Stimulated activated CD4-positive, alpha-beta T cell treated with anti-CD3 and anti-CD28 coated beads, Interleukin-1b, Interleukin-23, amount 100 ng/mL, for 1 hour (primary cell): ENCODE measurements at places on chromosomes 3 and 15.

GRCh38 chr3:13781417-13781816 is 98.5 kb downstream of the WNT7A start:
- DNase-seq, result no peak

DNA sequence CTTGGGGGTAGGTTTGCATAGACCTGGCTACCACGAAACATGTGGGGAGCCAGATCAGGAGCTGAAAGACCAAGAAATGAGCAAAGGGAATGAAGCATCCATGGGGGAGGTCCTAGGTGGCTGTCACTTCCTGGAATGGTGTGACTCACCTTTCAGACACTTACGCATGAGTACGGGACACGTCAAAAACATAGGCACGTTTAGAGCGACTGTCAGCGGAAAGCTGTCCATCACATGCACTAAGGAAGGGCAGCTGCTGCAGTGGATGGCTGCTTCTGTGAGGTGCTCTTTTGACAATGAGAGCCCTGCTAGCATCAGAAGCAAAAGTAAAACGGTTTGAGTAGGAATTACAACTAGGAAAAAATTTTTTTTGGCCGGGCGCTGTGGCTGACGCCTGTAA is 244.6 kb upstream of the CCDC54 start:
- DNase-seq, result no peak

DNA sequence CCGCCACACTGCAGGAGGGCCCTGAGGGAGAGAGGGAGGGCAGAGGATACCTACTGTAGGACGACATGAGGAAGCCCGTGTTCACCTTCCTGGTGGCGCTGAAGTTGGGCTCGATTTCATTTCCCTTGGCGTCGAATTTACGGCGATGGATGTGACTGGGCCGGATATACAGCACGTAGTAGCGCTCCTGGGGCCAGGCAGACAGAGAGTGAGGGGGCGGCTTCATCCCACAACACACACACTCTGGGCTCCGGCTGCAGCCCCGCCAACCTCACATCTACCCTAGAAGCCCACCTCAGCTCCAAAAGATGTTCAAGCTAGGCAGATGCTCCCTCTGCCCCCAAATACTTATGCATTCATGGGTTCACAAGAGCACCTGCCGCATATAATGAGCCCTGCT is 4.5 kb downstream of the ARPIN start:
- DNase-seq, result no peak

DNA sequence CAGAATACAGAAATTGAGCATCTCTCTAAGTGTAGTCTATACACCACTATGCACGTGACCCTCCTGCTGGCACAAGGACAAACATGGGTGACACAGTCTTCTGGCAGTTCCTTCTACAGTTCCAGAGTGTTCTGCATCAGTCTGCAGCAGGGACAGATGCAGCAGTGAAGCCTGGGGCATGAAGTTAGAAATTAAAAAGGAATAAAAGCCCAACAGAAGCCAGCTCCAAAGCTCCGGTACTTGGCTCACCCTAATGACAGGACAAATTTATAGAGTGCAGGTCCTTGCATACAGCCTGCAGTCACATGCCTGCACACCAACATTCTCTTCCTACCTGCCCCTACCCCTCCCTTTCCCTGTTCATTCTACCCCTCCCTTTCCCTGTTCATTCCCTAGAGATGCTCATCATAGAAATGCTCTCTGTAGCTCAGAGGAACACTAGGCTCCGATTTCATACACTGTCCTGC is 15.0 kb downstream of the UACA start:
- no peak for DNase-seq

DNA sequence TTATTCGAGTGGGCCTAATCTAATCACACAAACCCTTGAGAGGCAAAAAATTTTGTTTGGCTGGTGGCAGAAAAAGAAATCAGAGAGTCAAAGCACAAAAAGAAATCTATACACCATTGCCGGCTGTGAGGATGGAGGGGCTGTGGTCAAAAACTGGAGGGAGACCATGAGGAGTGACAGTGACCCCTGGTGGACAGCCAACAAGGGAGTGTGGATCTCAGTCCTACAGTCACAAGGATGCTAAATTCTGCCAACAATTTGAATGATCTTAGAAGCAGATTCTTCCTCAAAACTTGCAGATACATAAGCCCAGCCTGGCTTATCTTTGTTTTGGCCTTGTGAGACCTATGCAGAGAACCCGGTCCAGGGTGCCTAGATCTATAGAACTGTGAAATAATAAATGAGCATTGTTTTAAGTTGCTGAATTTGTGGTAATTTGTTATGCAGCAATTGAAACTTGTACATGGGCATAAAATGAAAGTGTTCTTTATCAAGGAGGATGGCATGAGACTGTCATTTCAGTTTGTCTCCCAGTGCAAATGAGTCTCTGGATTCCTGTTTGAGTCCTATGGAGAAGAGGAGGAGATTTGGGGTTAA is 103.0 kb upstream of the ARHGEF26 start:
- no peak for DNase-seq

- no peak for DNase-seq
Measured at GRCh38 chr15:59020322-59020721, 32.9 kb downstream of the RNF111 start.

GRCh38 chr3:161291191-161291901 is 70.2 kb downstream of the NMD3 start:
- no peak for DNase-seq

GRCh38 chr3:154015307-154015706 is 105.9 kb upstream of the ARHGEF26 start:
- no peak for DNase-seq

DNA sequence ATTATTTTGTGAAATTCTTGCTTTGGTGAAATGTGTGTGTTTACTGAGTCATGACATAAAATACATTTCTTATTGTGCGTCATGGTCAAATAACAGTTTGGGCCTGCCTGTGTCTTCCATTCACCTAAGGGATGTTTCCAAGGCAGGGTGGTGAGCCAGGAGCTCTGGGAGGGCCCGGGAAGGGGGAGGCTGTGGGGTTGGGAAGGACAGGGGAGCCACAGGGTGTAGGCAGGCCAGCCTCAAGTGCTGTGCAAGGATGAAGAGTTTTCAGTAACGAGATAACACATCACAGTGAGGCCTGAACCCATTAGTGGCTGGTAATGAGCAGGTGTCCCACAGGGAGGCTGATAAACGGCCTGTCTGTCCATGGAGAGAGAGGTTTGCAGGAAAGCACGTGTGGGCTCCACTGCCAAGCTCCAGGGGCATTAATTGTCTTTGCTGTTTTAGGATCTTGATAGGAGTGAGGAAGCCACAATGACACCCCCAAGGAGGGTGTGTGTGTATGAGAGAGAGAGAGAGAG is 35.6 kb upstream of the SEC13 start:
- DNase-seq, result no peak

DNA sequence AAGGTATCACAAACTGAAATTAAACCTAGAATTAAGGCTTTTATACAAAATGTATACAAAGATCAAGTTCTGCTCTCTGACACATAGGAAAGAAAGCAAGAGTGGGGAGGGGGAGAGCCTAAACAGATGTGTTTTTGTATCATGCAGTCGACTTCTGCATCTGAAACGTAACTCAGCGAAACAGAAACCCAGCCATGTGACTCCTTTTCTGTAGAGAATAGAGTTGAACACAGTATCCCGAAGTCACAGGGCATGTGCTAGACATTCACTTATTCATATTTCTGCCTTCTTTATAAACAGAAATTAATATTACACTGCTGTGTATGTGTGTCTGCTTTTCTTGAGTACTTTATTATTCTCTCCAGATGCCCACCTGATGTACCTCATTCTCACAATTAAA is 121.0 kb downstream of the PDZRN3 start:
- no peak for DNase-seq

- DNase-seq, result no peak
Measured at GRCh38 chr15:81000144-81000623, 539 bp upstream of the TLNRD1 start.

DNA sequence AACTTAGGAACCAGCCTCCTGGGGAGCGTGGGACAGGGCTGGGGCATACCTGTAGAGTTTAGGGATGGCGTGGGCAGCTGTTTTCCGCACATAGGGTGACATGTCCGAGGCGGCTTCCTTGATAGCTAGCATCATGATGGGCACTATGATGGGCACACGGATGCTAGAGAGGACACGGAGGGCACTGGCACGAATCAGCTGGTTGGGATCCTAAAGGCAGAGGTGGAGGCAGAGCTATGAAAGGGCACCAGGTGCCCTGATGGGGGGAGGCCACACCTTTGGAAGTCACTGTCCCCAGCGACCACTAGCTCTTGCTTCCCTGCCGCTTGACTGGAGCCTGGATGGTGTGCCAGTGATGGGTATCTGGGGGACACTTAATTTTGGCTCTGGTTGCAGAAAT is 28.3 kb downstream of the AP3B2 start:
- no peak for DNase-seq

- DNase-seq, result no peak
Measured at GRCh38 chr3:169980055-169980454, 13.4 kb downstream of the SEC62 start.

GRCh38 chr15:72307026-72307425 is 12.9 kb downstream of the CELF6 start:
- DNase-seq, result no peak

DNA sequence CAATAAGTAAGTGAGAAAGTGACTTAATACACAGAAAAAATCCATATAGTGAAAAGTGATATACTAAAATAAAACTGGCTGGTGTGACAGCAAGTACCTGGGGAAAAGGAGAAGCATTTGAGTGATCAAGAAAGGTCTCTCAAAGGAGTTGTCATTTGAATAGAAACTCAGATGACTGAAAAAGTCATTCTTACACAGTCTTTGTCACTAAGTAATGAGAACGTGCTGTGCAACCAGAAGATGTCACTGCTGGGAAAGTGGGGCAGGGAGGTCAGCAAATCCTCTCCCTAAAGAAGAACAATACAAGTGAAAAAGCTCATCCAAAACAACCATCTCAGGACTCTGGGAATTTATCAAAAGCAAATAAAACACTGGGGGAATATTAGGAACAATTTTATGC is 317.5 kb upstream of the TRIM42 start:
- DNase-seq, result no peak

GRCh38 chr3:129442486-129442885 is 2.5 kb downstream of the IFT122 start:
- DNase-seq, result no peak

DNA sequence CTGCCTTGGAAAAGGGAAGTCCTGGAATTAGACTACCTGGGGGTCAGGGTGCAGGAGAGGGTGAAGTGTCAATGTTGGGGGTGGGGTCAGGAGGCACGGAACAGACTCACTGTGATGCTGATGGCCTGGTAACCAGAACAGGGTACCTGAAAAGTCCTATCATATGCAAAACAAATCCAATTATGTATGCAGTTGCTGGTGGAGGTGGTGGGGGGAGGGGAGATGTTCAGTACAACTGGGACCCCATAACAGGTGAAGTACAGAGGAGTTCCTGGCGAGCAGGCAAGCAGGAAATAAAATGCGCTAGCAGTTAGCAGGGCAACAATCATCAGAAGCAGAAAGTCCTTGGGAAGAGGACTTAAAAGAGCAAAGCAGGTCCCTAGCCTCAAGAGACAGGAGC is 4.2 kb upstream of the KATNBL1 start:
- no peak for DNase-seq

GRCh38 chr3:149277331-149277813 is 55.7 kb upstream of the CP start:
- no peak for DNase-seq

GRCh38 chr15:96358001-96358801 is 27.7 kb downstream of the NR2F2 start:
- DNase-seq, result no peak

GRCh38 chr15:91027677-91028076 is 5.3 kb upstream of the VPS33B start:
- no peak for DNase-seq

GRCh38 chr3:31227131-31227562 is 305.6 kb upstream of the STT3B start:
- DNase-seq, result no peak

GRCh38 chr3:43949594-43949993 is 258.9 kb downstream of the ABHD5 start:
- DNase-seq, result no peak

DNA sequence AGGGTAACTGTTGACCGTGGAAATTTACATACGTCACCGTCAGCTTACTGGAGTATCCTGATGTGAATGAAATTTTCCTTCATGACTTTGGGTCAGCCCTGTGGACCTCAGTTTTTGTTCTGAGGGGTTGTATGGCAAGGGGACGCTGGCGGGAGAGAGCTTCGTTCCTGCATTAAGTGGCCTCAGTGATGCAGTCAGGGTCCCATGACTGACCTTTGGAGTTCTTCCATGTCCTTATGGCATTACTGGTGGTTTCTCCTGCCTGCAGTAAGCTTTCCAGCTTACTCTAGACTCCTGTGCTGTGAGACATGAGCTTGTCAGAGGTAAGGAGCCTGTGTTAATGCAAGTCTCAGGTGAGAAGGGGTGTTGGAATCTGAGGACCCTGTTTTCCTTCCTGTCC is 1.8 kb downstream of the CD276 start:
- no peak for DNase-seq

DNA sequence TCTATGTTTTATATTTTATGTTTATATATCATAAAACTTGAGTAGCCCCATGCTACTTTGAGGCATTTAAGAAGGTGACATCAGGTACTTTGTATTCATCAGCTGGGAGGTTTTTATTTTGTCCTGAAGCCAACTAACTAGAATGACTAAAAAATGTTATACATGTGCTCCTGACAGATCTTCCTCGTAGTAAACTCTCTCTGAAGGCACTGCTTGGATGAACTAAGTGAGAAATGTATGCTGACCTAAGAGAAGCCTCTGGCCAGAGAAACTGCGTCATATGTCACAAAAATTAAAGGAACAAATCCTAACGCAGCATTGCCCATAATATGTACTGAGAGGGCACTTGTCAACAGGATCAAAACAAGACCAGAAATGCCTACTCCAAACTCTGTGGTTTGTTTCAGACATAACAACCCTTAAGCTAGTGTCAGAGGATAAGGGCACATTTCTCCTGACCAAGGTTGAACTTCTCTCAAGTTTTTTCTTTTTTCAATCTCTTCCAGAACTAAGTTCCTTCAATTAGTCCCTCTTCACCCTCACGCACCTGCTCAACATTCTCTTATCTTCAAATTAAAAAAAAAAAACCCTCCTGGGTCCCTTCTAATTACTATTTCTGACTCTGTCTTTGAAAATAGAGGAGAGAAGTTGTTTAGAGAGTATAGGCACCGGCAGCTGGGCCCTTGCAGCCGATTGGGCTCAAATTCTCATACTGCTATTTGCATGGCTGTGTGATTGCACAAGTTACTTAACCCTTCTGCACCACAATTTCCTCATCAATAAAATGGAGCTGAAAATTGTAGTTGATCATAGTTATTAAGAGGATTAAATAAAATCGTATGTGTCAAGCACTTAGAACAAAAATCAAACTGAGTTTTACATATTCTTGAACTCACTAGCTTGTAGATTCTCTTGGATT is 159.0 kb downstream of the FRMD5 start:
- DNase-seq, result no peak

- DNase-seq, result no peak
Measured at GRCh38 chr3:105674437-105675065, 194.3 kb downstream of the CBLB start.

DNA sequence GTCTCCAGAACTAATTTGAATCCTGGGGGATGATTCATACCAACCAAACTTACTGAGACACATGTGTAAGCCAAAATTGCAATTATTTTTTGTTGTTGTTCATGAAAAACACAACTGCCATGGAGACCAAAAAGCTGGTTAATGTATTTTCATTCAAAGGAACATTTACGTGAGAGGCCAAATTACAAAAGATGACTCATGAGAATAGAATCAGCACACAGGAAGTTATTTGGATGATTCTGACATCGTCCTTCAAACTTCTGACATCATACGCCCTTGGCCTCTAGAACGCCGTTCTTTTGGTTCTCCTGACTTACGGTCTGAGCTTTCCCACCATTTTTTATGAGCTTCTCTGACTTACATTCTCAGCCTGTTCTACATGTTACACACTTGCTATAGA is 3.0 kb upstream of the ZNF280D start:
- no peak for DNase-seq

GRCh38 chr15:73986055-73986775 is 5.9 kb downstream of the STOML1 start:
- DNase-seq, result no peak
